ENCODE measurements at places on chromosomes 4 and X.

DNA sequence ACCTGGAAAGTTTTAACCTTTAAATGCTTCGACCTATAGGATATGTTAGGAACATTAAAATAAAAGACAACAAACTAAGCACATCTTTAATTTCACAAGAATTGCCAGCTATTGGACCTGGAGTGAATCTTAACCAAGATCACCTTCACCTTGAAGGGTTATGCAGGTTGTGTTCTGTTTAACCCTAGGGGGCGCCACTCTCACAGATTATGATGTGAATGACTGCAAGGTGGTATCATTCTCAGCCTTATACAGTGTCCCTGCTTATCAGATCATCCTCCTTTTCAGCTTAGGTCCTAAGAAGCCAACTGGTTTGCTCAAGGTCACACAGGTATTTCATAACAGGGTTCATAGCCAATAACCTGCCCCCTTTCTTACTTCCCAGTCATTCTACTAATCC lies 23.5 kb downstream of the INTS6L start:
- no peak for DNase-seq

GRCh38 chr4:2073808-2074481 lies 14.8 kb downstream of the NAT8L start:
- no peak for DNase-seq

- no peak for DNase-seq
Observed at GRCh38 chr4:20809812-20810211, 109.6 kb downstream of the PACRGL start.

DNA sequence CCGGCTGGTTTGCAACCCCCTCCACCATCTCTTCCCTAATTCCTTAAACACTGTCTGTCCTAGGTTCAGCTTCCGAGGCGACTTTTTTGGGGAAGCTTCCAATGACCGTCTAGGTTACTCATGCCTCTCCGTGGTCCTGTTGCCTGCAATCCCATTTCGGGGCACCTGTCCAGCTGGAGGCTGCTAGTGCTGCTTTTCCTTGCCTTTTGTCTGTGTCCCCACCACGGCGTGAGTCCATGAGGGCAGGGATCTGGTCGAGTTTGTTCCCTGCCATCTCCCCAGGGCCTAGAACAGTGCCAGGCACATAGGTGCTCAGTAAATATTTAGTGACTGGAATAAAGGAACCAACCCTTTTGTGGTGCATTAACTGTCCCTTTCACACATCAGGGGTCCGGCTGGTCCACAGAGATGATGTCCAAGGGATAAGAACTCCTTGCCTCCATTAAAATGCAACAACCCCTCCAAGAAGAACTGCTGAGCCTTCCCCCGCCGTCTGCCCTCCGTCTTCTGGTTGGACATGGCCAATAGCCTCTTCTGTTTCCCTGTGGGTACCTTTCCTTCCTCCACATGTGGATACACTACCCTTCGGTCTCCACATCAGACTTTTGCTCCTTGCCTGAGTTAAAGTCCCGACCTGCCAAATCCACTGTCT lies 5.7 kb upstream of the SORCS2 start:
- DNase-seq: no peak

GRCh38 chr4:176207839-176208238 lies 12.5 kb upstream of the SPATA4 start:
- DNase-seq: no peak

DNA sequence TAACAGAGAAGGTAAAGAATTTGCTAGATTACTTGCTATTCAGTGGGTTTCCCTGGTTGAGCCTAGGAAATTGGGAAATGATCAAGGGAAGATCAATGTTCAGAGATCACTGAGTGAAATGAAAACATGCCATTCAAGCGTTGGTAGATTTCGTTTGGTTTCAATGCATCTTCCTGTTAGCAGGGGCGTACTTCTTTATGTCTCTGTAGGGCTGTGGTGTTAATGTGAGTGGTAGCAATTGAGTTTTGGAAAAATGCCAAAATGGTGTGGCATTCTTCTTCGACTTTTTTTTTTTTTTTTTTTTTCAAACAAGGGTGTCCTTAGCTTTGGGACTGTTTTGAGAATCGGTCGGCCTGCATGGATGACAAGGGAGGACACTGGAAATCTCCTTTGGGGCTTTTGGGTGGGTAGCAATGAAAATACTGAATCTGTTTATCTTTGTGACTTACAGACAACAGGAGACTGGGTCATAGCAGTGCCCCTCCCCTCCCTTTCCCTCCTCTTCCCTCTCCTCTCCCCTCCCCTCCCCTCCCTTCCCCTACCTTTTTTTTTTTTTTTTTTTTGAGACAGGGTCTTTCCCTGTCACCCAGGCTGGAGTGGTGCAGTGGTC lies 50.4 kb downstream of the SPRY1 start:
- DNase-seq: no peak

GRCh38 chrX:50707405-50707804 lies 106.6 kb downstream of the SHROOM4 start:
- DNase-seq: no peak

DNA sequence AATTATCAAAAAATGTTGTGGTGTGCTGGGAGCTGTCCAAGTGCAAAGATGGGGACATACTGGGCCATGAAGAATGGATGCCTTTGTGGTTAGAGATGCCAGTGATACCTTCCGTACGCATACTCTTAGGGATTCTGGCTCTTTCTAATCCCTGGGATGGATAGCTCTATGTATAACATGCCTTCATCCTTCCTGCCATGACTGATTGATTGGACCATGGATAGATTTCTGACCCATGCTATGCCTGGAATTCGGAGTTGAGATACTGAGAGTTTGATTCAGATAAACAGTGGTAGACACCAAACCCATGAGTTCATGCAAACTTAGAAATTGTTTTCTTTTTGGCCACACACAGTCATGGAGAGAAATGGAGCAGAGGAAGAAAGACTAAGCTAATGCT lies 147.2 kb upstream of the WDFY3 start:
- no peak for DNase-seq

DNA sequence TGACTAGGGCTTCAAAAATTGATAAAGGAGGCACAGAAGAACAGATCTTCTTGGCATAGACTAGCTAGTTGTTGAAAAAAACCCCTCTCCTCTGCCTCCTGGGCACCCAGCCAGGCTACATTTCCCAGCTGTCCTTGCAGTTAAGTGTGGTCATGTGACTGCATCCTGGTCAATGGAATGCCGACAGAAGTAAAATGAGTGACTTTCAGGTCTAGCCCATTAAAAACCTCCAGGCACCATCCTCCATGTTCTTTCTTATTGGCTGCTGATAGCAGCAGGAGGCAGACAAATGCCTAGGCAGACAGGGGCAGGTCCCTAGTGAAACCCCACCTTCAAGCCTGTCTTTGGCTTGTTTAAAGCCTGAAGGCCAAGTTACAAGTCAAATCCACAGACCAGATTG lies 35.3 kb downstream of the ATXN3L start:
- no peak for DNase-seq

DNA sequence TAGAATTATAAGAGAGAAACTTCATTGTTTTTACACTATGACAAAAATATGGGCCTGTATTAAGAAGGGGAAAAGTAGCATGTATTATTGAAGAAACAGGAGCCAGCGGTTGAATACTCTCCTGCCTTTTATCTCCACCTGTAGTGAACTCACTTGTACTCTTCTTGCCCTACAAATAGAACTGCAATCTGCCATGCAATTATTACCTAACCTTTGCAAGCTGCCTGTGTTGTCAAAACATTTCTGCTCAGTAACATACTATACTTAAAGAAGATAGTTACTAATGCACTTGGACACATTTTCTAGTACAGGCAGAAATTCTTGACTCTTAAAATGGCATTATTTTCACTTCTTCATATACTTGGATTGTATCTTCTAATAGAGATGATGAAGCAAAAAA lies 818.4 kb upstream of the GRID2 start:
- DNase-seq: no peak

- no peak for DNase-seq
Observed at GRCh38 chr4:13635286-13635799, 7.8 kb upstream of the BOD1L1 start.

GRCh38 chr4:140080883-140081282 lies 73.1 kb downstream of the MAML3 start:
- DNase-seq: no peak

- DNase-seq: no peak
Observed at GRCh38 chr4:176313596-176314336, 6.0 kb upstream of the SPCS3 start.

DNA sequence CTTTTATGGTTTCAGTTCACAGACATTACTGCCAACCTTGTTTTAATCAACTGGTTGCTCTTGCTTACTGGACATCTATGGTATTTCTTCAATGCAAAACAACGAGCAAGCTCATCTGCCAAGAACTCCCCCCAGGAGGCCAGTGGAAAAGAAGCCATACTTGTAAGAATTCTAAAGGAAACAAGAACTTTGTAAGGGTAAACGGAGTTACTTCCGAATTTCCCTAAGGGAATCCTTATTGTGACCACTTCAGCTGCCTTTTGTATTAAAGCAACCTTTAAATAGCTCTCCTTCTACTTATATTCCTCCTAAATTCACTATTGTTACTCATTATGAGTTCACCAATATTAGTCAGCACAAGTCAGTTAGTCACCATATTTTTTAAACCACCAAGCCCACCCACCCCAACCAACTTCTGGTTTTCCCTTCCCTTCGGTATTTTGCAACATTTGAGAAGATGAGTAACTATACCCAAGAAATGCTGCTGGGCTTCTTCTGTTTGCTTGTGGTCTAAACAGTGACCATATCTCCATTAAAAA lies 602.8 kb upstream of the DIPK2B start:
- peak; percentile 16 for DNase-seq

DNA sequence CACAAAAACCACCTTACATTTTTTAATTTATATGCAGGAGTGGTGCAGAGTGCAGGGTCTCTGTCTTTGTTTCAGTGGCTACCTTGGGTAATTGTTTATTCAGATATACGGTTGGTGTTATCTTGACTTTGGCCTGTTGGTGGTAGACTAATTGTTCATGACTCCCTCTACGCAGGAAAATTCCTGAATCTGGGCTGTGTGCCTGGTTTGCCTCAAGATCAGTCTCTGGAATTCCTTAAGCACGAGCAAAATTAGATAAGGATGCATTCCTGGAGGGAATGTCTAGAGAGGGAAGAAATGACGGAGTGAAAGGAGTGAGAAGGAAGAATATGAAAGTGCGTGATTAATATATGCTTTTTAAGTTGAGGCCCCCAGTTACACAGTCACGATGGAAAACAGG lies 576.9 kb upstream of the PCDH10 start:
- DNase-seq: no peak

DNA sequence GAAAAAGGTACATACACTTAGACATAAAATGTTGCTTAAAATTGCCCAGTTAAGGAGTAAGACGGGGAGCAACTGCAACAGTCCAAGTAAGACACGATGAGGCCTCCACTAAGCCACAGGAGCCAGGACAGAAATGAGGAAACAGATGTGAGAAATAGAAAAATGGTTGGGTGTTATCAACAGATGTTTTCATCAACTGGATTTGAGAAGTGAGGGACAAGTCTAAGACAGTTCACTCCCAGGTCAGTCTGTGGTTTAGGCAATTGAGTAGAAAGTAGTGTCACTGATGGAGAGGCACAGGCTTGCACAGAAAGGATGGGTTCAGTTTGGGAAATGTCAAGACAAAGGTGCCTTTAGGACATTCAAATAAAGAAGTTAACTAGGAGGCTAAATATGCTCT lies 23.5 kb upstream of the PHF8 start:
- no peak for DNase-seq

GRCh38 chr4:13089659-13089998 lies 394.5 kb downstream of the RAB28 start:
- DNase-seq: no peak

DNA sequence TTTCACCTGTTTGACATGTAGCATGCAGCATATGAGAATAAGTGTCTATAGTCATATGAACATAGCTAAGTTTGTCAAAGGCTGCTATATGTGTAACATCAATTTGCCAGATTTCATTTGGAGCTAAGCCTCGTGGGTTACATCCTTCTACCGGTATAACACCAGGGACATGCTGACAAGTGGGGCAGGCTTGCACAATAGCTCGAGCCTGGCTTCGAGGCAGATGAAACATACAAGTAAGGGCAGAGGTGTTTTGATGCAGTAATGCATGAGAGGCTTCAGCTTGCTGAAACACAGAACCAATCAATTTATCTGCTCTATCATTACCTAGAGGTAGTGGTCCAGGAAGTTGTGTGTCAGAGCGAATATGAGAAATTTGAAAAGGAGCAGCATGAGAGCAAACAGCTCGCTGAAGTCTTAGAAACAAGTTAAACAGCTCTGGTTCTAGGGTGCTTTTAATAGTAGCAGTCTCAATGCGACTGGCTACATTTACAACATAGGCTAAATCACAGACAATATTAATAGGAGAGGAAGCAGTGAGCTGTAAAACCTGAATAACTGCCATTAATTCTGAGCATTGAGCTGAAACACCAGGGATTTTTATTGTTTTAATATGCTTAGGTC lies 14.9 kb upstream of the UGDH start:
- DNase-seq: no peak

DNA sequence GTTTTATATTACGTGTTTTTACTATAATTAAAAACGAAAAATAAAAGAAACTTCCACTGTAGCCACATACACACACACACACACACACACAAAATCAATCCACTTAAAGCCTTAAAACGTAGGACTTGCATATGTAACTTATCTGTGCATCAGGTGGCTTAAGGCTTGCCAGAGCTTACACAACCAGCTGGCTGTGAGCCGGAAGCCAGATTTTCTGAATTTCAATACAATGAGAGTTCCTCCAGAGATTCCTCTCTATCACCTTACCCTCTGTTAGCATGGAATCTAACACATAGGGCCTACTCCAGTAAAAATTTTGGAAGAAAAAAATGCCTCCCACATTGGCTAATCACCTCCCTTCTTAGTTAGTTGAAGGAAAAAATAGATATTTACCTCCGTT lies 27.9 kb upstream of the SLITRK4 start:
- DNase-seq: no peak

DNA sequence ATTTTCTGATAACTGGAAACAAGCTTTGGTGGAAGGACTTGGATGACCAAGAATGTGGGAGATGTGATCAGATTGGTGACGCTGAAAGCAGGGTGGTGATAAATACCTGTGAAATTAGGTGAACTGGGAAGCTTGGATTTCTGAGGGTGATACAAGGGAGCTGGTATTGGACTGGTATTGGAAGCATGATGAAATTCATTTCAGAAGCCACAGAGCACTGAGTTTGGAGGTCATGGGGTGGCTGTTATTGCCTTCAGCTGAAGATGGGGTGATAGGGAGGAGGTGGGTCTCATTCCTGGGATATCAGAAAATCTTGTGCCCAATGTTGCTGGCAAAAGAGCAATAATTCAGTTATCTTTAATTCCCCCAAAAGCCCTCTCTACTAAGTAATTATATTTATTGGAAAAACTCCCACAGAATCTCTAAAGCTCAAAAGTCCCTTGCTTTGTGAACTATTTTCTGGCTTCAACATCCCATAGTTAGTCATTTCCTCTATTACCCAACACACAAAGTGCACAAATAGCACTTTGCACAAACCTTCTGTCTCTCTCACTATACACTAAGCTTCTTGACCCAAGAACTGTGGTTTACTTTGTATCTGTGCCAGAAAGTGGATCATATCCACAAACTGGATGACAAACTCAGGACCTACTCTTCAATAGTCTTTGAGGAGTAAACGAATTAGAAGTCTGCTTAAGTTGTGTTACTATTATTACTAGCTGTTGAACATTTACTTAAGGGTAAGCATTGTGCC lies 23.1 kb upstream of the CAMK2D start:
- DNase-seq: no peak

GRCh38 chr4:113711883-113712662 lies 49.5 kb downstream of the CAMK2D start:
- DNase-seq: no peak

All from stimulated activated CD8-positive, alpha-beta memory T cell treated with anti-CD3 and anti-CD28 coated beads, Interleukin-4, amount 100 ng/mL, for 4 hours (primary cell).